ENCODE measurements at places on chromosomes 16 and 17.

DNA sequence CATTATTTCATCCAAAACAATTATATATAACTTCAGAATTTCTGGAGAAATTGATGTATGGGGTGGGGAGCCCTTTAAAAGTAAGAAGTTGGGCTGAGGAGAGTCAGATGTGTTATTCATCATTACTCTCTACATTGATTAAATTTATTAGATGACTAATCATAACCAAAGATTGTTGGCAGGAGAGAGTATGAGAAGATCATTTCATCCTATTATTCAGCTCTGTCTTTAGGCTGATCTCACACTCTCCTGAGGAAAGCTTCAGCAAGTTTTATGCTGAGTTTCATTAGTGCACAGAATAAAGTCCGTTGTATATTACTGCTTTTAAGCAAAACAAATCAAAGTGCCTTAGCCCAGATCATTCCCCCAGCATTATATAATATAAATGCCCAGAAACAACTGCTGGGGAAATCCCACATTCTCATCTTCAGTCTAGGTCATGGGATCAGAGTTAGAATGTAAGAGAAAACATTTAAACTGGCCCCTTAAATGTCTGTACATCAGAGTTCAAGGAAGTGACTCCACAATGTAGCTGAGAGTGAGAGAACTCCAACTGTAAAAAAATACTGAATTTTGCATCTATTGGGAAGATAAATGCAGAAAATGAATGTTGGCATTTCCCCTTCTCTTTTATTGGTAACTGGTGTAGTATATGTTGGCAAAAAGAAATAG is 130.1 kb upstream of the HLF start:
- DNase-seq = no peak

GRCh38 chr17:60862482-60862881 is 184.8 kb downstream of the BCAS3 start:
- DNase-seq = no peak

- no peak for DNase-seq
These were observed 11.8 kb downstream of the GNAO1 start for GRCh38 chr16:56203052-56203451.

DNA sequence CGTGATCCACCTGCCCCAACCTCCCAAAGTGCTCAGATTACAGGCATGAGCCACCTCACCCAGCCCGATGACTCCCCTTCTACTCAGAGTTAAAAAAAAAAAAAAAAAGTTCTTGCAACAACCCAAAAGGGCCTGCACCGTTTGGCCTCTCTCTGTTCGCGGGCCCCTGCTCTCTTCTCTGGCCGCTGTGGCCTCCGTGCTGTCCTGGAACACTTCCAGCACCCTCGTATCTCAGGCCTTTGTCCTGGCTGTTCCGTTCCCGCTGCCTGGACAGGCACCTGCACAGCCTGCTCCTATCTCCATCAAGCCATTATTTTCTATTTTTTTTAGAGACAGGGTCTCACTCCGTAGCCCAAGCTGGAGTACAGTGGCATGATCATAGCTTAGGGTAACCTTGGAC is 10.8 kb downstream of the MYO1C start:
- no peak for DNase-seq

DNA sequence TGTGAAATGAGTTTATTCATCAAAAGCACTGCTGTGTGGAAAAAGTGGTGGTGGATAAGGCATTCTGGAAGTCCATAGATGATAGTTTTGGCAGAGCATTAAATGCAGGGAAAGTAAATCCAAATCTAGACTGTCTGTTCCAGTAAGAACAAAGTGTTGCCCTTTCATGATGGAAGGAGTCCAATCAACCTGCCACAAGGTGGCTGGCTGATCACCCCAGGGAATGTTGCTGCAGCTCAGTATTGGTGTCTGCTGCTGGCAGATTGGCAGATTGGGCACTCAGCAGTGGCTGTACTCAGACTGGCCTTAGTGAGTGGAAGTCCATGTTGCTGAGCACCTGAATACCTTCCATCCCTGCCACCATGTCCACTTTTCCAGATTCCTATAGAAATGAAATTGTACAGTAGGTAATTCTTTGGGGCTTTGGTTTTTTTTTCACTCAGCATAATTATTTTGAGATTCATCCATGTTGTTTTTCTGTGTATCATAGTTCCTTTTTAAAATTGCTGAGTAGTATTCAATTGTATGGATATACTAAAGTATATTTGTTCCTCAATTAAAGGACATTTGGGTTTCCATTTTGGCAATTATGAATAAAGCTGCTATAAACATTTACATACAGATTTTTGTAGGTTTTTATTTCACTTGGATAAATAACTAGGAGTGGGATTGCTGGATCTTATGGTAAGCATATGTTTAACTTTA is 14.3 kb downstream of the DYNLL2 start:
- no peak for DNase-seq

DNA sequence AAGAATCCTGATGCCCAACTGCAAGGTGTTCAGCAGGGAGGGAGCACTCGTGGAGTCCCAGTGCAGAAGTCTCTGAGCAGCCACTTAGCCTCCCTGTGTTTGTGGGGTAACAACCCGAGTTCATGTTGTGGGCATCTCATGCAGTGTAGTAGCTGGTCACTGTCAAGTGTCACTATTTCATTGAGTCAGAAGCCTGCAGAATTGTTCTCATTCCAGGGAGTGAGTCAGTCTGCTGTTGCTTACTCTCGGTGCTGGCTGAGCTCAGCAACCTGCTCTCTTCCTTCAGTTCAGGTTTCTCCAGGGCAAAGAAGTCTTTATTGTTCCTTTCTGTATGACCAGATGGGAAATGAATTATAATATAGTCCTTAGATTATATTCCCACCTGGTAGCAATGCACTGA is 24.1 kb downstream of the HMOX2 start:
- no peak for DNase-seq

DNA sequence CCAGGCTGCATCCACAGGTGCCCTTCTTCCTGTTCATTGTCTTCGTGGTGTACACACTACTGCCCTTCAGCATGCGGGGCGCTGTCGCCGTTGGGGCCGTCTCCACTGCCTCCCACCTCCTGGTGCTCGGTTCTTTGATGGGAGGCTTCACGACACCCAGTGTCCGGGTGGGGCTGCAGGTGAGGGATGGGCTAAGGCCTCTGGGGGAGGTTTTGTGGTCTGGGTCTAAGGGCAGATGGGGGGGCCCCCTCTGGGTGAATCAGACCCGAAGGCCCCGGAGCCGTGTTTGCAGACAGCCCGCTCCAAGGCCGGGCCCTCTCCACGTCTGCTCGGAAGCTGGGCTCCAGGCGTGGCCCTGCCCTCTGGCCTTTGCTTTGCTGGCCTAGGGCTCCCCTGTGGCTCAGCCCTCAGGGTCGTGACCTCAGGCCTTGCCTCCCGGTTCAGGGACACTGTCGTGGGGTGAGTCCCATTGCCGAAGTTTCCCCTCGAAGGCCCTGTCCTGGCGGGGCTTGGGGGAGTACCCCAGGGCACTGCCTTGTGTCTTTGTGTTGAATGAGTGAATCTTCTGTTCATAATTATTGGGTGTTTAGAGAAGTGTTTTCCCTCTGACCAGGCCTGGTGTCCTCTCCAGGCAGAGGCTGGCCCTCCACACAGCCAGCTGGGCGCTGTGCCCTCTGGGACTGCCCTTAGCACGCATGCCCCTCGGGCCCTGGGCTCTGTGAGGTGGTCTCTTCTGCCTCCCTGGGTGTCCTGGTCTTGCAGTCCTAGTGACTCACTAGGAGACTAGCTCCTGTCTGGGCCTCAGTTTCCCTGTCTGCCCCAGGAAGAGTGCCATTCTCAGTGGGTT is 25.6 kb downstream of the ADCY7 start:
- no peak for DNase-seq

GRCh38 chr16:55462241-55462640 is 16.8 kb upstream of the MMP2 start:
- no peak for DNase-seq

GRCh38 chr17:58376472-58377000 is 24.5 kb upstream of the SUPT4H1 start:
- DNase-seq = no peak

GRCh38 chr17:76901542-76902197 is 33.5 kb downstream of the MGAT5B start:
- DNase-seq = no peak

GRCh38 chr17:45220079-45220478 is 1.6 kb upstream of the FMNL1 start:
- DNase-seq = no peak

DNA sequence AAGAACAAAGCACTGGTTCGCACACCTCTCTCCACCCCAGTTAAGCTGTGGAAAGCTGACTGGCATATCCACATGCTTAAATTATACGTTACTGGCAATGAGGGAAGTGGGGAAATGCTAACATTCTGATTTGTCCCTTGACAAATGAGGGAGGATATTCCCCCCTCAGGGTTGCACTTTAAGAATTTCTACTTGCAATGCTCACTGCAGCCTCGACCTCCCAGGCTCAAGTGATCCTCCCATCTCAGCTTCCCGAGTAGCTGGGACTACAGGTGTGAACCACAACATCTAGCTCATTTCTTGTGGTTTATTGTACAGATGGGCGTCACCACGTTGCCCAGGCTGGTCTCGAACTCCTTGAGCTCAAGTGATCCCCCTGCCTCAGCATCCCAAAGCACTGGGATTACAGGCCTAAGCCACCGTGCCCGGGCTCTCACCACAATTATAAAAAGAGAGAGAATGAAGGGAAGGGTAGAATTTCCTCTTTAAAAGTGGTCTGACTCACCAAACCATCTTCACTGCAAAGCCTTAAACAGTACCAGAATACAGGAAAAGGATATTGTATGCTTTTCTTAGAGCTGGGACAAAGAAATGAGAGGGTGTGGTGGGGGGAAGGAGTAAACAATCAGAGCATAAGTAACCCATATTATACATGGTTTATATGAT is 38.9 kb downstream of the KANSL1 start:
- DNase-seq = no peak

DNA sequence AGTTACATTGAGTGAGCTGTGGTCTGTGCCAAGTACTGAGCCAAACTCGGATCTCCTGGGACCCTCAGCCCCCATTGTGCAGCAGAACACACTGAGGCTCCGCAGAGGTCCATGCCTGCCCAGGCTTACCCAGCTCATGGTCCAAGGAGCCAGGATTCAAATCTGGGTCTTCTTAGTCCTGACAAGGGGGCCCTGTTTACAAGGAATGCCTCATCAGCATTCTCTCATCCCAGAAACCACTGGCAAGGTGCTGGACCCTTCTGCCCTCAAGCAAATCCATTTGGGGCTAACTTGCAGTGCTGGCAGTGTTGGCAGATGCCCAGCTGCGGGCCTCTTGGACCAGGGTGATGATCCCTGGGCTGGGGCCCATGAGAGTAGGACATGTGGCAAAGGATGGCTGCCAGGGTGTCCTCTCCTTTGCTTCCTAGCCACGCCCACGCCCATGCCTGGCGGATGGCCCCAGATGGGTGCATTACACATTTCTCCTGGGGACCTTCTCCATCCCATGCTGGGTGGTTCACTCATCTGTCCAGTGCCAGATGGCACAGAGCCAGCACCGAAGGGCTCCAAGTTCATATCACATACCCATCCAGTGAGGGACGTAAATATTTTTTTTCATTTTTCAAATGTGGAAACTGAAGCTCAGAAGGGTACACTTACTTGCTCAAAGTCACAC is 117.7 kb downstream of the CMIP start:
- DNase-seq = no peak

GRCh38 chr17:63024716-63025115 is 58.7 kb downstream of the TANC2 start:
- no peak for DNase-seq

DNA sequence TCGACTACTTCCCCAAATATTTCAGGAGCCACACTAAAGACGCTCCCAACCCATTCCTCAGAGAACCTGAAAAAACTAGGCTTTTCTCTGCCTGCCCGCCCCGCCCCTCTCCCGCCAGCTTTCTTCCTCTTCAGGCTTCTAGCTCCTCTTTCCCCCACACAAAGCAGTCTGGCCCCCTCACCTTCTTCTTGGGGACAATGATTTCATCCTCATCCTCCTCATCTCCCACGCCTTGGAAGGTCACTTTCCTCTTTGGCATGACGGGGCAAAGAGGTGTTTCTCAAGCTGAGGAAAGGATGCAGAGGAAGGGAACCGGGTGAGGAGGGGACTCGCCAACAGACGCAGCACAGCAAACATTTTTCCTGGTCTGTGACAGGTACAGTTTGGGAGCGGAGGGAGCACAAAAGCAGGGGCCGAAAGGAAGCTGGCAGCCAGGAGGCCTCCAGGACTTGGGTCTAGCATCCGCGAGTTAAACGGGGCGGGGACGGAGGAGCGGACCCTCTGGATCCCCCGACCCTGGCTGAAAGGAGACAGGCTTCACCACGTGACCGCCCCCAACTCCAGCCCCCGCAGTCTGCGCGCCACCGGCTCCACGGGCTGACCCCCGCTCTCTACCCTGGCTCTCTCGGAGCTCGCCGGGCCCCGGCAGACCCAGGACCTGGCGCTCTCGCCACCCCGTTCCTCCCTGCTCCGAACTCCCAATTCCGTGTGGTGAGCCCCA is 525 bp downstream of the CD2BP2 start:
- DNase-seq = no peak

- DNase-seq = no peak
These were observed 5.9 kb downstream of the AXIN1 start for GRCh38 chr16:346587-346986.

DNA sequence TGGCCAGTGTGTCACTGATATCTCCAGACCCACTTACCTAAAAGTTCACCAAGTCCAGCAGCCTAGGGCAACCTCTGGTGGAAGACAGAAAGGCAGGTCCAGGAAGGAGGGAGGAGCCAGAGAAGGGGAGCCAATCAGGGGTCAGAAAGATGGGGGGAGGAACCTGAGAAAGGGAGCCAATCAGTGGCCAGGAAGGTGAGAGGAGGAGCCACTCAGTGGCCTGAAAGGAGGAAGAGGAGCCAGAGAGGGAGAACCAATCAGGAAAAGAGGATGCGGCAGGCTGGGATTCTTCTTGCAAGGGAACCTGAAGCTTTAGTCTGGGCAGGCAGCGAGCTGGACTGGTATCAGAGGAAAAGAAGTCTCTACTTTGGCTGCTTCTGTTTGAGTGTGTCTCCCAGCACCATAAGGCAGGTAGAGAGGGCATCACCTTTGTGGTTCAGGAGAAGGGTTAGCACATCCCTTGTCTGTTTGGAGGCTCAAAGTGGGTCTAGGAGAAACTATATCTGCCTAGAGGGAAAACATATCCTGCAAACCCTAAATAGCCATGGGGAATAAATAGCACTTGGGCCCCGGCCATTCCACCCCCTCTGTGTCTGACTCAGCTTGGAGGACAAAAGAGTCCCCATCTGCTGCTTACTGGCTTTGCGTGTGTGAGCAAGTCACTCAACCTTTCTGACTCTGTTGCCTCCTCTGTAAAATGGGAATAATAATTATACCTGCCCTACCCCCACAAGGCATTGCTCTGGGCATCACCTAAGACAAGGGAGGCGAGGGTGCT is 43.4 kb upstream of the CRHR1 start:
- DNase-seq = no peak
